ENCODE measurements at places on chromosomes 3 and 15.

DNA sequence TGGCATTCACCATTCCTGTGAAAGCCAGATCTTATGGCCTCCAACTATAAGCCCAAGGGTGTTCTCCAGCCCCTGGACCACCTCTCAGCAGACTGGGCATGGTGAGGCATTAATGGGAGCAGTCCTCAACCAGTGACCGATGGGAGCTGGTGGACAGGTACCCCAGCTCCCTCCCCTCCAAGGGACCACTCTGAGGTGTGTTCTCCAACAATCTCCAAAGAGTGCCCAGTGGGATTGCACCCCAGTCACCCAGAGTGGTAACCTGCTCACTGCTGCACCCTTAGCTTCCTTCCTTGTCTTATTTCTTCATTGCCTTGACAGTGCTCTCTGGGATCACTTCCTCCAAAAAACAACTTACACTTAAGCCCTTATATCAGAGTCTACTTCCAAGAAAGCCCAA, 8.2 kb upstream of the ITGA11 start:
- DNase-seq = no peak

- no peak for DNase-seq
Observed at GRCh38 chr15:43212951-43213350, 7.9 kb downstream of the EPB42 start.

GRCh38 chr15:78035861-78036476, 41.5 kb downstream of the TBC1D2B start:
- no peak for DNase-seq

DNA sequence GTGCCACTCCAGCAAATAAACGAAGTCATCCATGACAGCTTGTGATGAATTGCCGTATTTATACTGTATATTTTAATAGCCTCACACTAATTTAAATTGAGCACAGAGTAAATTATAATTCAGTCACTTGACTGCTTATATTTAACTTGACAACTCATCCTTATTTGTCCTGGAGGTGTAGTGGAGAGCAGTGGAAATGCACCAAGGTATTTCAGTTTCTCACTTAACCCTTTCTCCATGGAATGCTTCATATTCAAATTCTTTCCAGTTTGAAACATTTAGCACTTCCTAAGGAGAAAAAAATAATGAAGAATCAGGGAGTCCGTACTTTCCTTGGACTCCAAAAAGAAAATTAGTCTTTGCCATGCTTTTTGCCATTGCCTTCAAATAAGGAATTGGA, 99.0 kb downstream of the MAP2K5 start:
- DNase-seq = no peak

GRCh38 chr15:48650931-48651330, 5.4 kb upstream of the FBN1 start:
- DNase-seq = no peak

DNA sequence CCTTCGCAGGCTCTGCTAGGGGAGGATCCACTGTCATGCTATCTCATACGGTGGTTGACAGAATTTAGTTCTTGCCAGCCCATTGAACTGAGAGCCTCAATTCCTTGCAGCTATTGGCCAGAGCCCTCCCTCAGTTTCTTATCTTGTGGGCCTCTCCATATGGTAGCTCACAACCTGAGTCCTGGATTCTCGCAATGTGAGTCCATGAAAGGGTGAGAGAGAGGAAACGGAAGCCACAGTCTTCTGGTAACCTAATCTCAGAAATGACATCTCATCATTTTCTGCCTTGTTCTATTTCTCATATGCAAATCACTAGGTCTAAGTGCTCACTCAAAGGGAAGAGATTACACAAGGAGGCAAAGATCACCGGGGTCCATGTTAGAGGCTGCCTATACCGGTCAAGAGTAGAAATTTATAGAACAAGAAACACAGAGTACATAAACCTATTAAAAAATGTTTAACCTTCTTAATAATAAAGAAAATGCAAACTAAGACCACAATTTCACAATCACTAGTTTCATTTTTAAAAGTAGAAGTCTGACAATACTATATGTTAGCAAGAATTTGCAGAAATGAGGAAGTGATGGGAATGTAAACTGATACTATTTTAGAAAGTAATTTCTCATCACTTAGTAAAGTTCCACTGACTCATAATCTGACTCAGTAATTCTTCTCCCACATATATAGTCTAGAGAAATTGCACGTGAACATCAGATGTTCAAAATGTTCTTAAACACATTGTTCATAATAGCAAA, 378.4 kb upstream of the AGTR1 start:
- no peak for DNase-seq

DNA sequence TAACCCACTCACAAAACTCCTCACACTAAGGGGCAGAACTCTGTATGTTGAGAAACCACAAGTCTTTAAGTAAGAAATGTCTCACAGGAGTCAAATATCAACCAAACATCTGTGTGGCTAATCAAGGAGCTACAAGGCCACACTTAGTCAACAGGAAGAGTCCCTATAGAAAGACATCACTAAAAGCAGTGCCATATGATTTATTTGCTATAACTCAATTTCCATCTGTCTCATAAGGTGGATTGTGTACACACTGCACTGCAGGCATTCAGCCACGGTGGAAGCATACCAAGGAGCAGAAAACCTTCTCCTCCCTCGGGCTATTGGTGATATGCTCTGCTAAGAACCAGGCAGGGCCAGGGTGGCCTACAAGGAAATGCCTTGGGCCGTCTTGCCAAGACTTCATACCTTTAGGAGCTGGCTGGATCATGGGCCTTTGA, 197.6 kb upstream of the CFAP20DC start:
- DNase-seq = no peak

DNA sequence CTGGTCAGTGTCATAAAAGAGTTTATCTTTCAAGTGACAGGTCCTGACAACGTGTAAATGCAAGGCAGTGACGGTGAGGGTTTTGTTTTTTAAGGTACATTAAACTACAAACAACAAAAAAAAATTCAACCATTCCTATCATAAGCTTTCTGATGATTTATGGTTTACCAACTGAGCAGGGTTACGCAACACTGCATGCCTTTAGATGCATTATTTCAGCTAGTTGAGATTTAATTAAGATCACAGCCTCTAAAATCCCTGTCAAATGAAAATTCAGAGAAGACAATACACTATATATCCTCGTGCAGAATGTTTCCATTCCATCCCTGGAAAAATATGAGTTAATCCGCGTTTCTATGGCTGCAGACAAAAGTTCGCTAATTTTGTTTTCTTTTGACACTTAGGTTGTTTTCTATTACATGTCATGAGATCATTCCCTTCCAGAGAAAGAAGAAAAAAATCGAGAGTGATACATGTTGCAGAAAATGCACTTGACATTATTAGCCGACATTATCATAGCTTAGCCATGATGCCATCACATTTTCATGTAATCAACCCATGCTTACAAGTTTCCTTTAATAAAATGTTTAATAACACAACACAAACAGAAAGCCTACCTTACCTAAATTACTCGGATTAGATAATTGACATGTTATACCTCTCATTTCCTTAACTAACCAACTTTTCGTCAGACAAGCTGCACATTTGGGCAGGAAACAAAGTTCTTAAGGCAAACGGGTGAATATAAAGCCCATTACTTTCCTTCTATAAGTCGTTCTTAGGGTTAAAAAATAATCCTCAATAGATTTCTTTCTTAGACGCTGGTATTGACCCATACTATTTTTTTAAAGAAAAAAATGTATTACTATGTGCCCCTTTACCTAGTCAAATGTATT, 521.2 kb downstream of the FOXP1 start:
- DNase-seq = no peak

DNA sequence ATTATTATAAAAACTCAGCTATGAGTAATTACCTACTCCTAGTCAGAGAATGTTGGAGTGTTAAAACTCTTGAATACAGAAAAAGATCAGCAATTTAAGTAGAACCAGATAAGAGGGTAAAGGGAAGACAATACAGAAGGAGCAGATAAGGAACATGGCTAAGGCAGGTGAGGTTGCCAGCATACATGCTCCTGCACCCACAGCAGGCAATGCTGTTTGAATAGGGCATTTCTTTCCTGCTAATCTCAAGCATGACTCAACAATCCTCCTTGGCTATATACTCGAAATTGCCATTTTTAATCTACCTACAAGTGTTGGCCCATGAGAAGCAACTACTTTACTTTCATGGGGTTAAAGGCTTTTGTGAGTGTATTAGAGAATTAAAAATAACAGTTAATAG, 494.5 kb downstream of the DIPK2A start:
- no peak for DNase-seq

GRCh38 chr15:39828374-39828931, 45.8 kb upstream of the FSIP1 start:
- DNase-seq = peak; percentile 4

DNA sequence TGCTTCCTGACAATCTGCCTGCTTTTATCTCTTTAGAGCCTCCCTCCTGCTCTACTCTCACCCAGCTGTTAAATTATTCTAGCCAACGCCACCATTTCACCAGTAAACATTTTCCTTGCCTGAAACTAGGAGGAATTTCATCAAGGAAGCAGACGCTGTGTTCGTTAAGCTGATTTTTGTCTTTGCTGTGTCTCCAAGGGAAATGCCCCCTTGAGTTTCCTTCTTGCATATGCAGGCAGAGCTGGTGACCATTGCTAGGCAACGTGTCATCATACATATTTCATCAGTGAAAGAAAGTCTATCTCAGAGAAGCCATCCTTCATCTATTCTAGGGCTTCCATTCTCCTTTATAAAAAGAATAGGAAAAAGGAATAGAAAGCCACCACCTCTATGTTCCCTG, 87.0 kb upstream of the ST8SIA2 start:
- peak; percentile 3 for DNase-seq

DNA sequence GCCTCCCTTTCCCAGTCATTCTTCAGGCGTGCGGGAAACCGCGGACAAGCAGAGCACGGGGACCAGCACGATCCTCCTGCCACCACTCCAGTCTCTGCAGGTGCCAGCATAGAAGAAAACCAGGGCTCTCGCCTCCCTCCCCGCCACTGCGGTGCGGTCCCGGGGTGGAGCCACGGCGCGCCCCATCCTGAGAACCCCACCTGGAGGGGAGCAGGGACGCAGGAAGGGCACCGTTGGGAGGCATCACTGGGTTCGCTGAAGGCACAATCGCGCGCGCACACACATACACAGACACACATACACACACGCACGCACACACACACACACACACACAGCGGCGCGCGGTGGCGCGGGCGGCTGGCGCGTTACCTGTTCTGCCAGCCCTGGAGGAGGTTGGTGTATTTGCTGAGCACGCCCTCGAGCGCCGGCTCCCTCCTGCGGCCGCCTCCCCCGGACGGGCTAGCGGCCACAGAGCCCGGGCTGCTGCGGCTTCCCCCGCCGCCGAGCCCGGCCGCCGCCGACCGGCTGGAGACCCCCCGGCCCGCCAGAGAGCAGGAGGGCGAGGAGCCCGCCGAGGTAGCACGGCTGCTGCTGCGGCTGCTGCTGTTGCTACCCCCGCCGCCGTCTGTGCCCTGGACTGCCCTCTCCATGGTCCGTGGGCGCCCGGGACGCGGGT, 394 bp downstream of the OSBPL10 start:
- DNase-seq = peak; percentile 2

- DNase-seq = no peak
Observed at GRCh38 chr3:163491714-163492113, 1586.6 kb downstream of the SI start.

Data from NCI-H1436 (cell line).